ENCODE measurements at places on chromosomes 16 and 17. TPM values are rescaled to one million over a fixed set of nuclear protein-coding genes. Genes with fewer than 3 reads are reported as not detected.
A peak's percentile ranks its signal among the peaks of the same experiment; 100 is the strongest.

DNA sequence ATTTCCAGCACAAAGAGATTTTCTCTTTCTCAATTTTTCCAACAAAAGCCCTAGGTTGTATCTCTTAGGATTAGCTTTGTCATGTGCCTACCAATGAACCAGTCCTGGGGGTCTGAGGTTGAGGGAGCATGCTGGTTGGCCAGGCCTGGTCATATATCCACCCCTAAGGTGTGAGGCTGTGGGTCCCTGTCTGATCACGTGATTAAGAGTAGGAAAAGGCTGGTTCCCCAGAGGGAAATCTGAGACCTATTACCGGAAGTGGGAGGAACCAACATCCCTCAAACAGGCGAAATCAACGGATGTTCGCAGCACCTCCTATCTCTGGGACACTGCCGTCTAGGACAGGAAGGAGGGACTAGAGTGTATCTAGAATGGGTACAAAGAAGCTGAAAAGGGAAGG lies 185.7 kb upstream of the IRX5 start:
- DNase-seq: no peak

- peak; percentile 43 for DNase-seq
These were observed 50.3 kb upstream of the TOX3 start for GRCh38 chr16:52597073-52597771.

Gene TERF2IP
- total RNA-seq: 48.9 TPM

DNA sequence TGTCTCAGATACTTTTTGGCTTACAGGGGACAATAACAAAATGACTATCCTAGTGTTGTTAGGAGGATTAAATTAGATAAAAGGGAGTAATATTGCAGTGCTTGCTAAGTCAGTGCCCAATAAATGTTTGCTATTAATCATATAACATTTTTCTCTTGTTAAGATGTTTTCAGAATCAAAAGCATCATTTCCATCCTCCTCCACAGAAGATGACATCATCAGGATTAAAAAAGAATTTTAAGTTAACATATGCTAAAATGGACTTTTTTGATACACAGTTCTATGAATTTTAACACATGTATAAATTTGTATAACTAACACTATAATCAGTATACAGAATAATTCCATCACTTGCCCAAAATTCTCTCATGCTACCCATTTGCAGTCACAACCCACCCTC lies 492.6 kb downstream of the GRIN2A start:
- DNase-seq: no peak

GRCh38 chr16:68487669-68488068 lies 39.4 kb upstream of the SMPD3 start:
- no peak for DNase-seq

DNA sequence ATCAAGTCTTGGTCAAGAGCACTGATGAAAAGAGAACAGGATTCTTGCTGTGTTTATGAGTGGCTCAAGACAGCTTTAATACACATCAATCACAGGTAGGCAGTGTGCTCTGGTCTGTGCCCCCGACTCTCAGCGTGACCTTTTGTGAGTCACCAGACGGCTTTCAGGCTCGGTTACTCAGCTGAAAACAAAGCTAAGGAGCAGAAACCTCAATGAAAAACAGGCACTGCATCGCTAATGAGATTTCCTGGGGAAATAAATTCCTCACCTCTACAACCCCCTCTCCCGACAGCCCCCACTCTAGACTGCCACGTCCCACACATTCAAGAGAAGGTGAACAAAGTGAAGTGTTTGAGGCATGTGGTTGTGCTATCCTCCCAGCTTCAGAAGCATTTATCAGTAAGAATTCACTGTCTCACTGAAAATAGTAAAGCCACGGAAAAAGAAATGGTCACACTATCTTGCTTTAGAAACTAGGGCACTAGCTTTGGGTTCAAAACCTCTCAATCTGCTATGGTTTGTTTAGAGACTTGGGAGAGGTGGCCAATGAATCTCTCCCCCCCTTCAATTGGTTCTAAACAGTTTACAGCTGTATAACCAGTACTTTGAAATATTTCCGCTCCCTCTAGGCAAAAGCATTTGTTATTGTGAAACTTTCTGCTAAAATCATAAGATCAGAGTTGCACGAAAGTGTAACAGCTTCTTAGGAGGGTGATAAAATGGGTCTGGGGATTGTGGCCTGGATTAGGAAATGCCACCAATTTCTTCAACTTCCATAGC lies 199.5 kb upstream of the PMFBP1 start:
- peak; percentile 48 for DNase-seq

Gene KLHDC4
- total RNA-seq: 16.3 TPM

GRCh38 chr17:58096892-58097291 lies 13.7 kb downstream of the DYNLL2 start:
- no peak for DNase-seq

Gene CACNG3
- total RNA-seq: not detected

DNA sequence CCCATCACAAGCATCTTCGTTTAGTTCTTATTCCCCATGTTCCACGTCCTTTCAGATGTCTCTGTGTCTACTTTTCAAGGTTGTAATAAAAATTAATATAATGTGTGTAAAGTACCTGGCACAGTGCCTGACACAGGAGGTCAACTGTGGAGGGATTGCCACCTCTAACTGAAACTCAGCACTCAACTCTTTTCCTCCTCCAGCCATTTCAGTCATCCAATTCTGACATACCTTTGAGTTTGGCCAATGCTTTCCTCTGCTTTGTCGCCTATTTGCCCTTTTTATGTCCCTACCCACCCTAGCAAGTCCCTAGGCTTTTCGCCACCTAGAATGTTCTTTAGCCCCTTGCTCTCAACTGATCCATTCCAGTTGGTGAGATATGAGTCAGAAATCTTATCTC lies 1.6 kb downstream of the UBE2Z start:
- no peak for DNase-seq

Gene PIK3R5
- total RNA-seq: 0.12 TPM

Gene GDPD1
- 5.0 TPM for total RNA-seq

DNA sequence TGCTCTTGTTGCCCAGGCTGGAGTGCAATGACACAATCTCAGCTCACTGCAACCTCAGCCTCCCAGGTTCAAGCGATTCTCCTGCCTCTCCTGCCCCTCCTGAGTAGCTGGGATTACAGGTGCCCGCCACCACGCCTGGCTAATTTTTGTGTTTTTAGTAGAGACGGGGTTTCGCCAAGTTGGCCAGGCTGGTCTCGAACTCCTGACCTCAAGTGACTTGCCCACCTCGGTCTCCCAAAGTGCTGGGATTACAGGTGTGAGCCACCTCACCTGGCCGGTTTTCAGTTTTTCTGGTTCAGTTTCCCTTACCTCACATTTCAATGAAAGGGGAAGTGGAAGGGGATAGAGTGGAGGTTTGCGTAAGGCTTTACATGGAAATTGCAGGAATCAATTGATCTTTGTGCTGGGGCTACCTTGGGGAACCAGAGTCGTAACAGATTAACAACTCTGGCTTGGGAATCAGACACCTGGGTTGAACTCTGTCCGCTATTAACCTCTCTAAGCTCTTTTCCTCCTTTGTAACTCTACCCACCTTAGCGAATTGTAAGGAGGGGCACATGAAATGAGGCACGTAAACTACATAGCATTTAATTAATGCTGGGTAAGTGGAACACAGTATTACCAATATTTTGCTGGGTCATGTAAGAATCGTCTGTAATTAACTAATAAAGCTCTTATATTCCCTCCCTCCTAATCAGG lies 3.2 kb downstream of the MPV17L start:
- DNase-seq: peak; percentile 47

GRCh38 chr17:48150597-48151001 lies 43.0 kb downstream of the SNX11 start:
- DNase-seq: no peak

Gene WNT3
- 6.1 TPM for total RNA-seq

Gene TRPV3
- 2.6 TPM for total RNA-seq

GRCh38 chr16:85566561-85567100 lies 46.5 kb upstream of the GSE1 start:
- DNase-seq: no peak

GRCh38 chr17:45022655-45023339 lies 28.6 kb downstream of the DCAKD start:
- DNase-seq: no peak

GRCh38 chr16:79532785-79533184 lies 67.8 kb downstream of the MAF start:
- DNase-seq: no peak

Gene WNK4
- 1.5 TPM for total RNA-seq

Gene XYLT1
- total RNA-seq: 12.5 TPM

GRCh38 chr16:62079236-62079635 lies 43.0 kb upstream of the CDH8 start:
- DNase-seq: no peak

Gene TIGD7
- 9.4 TPM for total RNA-seq

- DNase-seq: peak; percentile 72
These were observed 1.8 kb downstream of the ST3GAL2 start for GRCh38 chr16:70437017-70437581.

Gene ZNF597
- 4.0 TPM for total RNA-seq

- DNase-seq: no peak
These were observed 3.7 kb upstream of the MRPL28 start for GRCh38 chr16:373848-374615.

DNA sequence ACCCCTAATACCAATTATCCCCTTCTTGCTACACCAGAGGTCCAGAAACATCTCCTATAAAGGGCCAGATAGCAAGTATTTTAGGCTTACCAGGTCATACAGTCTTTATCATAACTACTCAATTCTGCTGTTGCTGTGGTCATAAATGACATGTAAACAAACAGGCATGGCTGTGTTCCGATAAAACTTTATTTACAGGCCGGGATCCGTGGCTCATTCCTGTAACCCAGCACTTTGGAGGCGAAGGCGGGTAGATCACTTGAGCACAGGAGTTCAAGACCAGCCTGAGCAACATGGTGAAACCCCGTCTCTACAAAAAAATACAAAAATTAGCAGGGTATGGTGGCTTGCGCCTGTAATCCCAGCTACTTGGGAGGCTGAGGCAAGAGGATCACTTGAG lies 12.3 kb downstream of the ASGR1 start:
- no peak for DNase-seq

- no peak for DNase-seq
These were observed 43.6 kb downstream of the TEX14 start for GRCh38 chr17:58648236-58648635.

DNA sequence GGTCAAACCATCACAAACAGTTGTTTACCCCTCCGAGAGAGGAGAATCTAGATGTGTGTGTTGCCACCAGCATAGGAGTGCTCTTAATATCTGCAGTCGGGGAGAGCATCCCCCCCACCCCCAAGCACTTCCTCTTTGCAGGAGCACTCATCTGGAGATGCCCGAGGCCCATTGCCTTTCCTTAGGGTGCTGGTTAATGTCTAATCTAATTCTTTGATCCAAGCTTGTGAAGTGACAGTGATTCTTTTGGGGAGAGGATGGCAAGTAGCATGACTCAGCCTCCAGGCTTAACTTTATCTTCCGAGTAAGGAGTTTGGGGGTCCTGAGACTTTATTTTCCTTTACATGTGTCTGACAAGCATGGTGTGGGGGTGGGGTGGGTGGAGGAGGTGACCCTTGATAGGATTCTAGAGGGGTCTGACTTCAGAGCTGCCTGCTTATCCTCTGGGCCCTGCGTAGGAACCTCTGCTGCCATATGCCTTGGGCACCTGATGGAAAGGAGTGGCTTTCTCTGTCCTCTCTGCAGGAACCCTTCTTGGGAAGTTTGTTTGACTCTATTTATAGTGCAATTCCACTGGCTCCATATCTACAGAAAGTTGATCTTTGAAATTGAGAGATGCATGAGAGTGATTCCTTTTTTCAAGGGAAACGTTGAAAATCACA lies 207.1 kb downstream of the SPECC1 start:
- no peak for DNase-seq

GRCh38 chr17:16935241-16935663 lies 36.7 kb downstream of the TNFRSF13B start:
- no peak for DNase-seq

GRCh38 chr17:40555296-40556190 lies 9.7 kb downstream of the CCR7 start:
- DNase-seq: no peak

DNA sequence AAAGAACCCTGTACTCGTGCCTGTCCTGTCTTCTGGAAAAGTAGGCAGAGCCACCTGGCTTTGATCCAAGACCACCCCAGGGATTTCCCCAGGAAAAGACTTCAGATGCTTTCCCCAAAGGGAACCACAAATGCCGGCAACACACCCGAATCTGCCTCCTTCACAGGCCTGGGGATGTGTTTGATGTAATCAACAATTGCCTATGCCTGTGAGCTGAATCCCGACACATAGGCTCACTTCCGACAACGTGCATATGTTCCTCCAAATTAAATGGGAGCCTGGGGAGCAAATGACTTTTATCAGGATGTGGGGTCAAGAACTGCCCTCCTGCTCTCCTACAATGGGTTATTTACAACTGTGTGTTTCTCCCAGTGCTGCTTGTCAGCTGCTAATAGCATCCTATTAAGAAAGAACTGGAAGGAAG lies 535.2 kb upstream of the CDH11 start:
- DNase-seq: no peak

DNA sequence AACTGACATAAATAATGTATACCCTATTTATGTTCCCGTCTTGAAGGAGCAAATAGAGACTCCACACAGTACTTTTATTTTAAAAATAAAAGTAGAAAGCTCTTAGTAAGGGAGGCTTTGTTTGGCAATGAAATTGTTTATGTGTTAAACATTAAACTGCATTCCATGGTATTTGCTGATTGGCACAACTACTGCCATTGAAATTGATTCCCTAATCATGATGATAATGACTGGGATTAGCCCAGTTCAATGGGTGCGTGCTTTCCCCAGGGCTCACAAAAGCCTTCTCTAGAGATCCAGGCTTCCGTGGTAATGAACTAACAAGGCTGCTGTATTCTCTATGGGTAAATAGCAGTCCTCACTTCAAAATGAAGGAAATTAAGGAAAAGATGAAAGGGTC lies 67.5 kb downstream of the GPRC5B start:
- DNase-seq: no peak

DNA sequence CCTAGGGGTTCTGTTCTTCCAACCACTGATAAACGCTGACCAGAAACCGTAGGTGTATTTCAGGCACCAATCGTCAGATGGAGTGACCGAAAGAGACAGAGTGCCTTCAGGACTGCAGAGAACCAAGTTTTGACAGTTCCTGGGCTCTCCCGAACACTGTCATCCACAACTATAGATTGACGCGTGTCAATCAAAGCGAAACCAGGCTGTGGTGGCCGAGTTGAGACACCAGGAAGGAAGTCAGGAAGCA lies 11.9 kb upstream of the AURKB start:
- DNase-seq: no peak

Gene TMEM114
- not detected for total RNA-seq

Data from hepatocyte (in vitro differentiated cells).